ENCODE measurements at places on chromosomes 1 and 21.
A peak's percentile ranks its signal among the peaks of the same experiment; 100 is the strongest.

GRCh38 chr1:145792484-145792883, 31.4 kb downstream of the RNF115 start:
- DNase-seq: no peak

- DNase-seq: no peak
These were observed 480.6 kb downstream of the CAMTA1 start for GRCh38 chr1:7265771-7266371.

DNA sequence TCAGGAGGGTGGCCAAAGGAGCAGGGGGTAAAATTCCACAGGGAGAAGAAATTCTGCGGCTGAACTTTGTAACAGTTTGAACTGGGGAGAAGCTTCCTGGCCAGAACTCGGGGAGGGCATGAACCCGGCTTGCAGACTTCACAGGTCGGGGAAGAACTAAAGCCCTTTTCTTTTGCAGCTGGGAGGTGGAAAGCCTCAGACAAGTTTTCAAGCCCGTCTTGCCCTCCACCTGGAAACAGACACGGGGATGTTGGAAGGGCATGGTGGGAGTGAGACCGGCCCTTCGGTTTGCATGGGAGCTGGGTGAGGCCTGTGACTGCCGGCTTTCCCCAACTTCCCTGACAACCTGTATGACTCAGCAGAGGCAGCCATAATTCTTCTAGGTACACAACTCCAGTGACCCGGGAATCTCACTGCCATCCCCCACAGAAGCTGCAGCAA, 11.3 kb downstream of the THEM4 start:
- DNase-seq: no peak

GRCh38 chr1:216119600-216119999, 303.6 kb downstream of the USH2A start:
- DNase-seq: peak; percentile 48

GRCh38 chr1:43438006-43438405, 15.7 kb downstream of the HYI start:
- DNase-seq: no peak

GRCh38 chr1:114025609-114026401, 46.5 kb downstream of the OLFML3 start:
- no peak for DNase-seq

GRCh38 chr1:239891621-239892358, 199.9 kb upstream of the FMN2 start:
- DNase-seq: peak; percentile 85

GRCh38 chr21:16194095-16194787, 464.5 kb downstream of the USP25 start:
- DNase-seq: peak; percentile 91
